ENCODE measurements at places on chromosomes 16 and 17.

- no peak for DNase-seq
Observed at GRCh38 chr17:7848131-7848579, 6.7 kb upstream of the TMEM88 start.

GRCh38 chr17:76104140-76104895 lies 731 bp upstream of the EXOC7 start:
- no peak for DNase-seq

DNA sequence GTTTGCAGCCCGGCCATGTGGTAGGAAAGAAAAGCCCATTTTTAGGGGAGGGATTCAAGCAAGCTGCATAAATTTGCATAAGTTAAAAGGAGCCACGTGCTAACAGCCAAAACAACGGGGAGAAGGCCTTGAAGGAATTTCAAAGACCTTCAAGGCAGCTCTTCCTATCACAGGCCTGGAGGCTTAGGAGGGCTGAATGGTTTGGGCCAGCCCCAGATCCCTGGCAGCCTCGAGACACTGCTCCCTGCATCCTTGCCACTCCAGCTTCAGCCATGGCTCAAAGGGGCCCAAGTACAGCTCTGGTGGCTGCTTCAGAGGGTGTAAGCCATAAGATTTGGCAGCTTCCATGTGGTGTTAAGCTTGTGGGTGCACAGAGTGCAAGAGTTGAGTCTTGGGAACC lies 22.6 kb downstream of the PRDM7 start:
- no peak for DNase-seq

DNA sequence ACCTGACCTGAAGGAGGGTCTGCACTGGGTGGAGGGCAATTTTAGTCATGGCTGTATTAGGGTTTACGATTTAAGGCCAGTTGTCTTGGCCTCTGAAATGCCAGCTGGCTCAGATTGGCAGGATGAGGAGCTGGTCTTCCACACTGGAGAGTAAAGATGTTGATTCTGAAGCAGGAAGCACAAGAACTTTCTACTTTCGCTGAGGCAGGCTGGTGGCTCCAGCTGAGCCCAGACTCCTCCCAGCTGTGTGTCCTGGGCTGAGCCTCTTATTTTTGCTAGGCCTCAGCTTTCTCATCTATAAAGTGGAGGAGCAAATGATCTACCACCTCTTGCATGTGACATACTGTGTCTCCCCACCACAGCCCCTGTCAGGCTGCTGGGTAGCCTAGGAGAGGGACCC lies 74.4 kb downstream of the MRM1 start:
- no peak for DNase-seq

DNA sequence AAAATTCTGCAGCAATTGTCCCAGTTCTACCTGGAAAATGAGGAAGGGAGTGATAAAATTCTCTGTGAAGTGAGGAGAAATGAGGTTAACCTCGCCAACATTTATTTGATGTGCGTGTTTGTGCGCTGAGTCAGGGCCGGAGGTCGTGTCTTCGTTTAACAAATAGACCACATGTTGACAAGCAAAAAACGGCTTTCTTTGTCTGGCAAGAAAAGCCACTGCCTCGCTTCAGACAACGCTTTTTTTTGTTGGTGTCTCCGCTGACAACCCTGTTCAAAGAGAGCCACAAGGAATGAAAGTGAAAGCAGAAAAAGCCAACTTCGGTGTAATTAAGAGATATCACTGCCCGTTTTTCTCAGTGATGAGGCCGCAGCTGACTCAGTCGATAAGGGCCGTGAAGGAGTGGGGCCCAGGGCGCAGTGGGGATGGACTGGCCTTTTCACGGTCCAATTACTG lies 510.6 kb downstream of the CDH13 start:
- DNase-seq, result peak; percentile 87

GRCh38 chr17:46002311-46002972 lies 3.4 kb downstream of the STH start:
- peak; percentile 59 for DNase-seq

DNA sequence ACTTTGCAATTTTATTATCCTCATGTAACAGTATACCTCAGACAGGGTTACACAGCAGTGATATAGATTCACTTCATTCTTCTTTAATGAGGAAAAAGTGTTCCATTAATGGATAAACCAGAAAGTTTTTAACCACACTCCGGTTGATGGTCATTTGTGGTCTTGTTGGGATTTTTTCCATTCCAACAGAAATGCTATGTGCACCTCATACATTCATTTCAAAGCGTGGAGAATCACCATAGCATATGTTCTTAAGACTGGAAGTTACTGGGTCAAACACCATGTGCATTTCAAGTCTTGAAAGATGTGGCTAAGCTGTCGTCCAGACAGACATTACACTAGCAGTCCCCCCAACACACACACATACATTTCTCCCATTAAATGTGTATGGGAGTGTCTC lies 245.8 kb upstream of the CDH5 start:
- peak; percentile 71 for DNase-seq

- no peak for DNase-seq
Observed at GRCh38 chr16:996681-997080, 15.1 kb downstream of the SOX8 start.

GRCh38 chr16:5905935-5906334 lies 808.3 kb upstream of the EEF2KMT start:
- DNase-seq, result peak; percentile 73

- peak; percentile 49 for DNase-seq
Observed at GRCh38 chr17:27578718-27579085, 52.3 kb upstream of the LGALS9 start.

- DNase-seq, result peak; percentile 88
Observed at GRCh38 chr17:35046740-35047283, 16.7 kb downstream of the RFFL start.
